ENCODE measurements at places on chromosomes 5 and 9. TPM values are rescaled to one million over a fixed set of nuclear protein-coding genes. Genes with fewer than 3 reads are reported as not detected.

Gene CLIC3
- 5.8 TPM for total RNA-seq

Gene ITGA2
- 24.5 TPM for total RNA-seq

Gene CLPTM1L
- 179 TPM for total RNA-seq

Gene GDF9
- total RNA-seq = 0.15 TPM

Gene ABO
- total RNA-seq = not detected

Gene CDH12
- not detected for total RNA-seq

Data from smooth muscle cell of trachea (primary cell).